ENCODE measurements at places on chromosomes 5 and 9. TPM values are rescaled to one million over a fixed set of nuclear protein-coding genes. Genes with fewer than 3 reads are reported as not detected.

DNA sequence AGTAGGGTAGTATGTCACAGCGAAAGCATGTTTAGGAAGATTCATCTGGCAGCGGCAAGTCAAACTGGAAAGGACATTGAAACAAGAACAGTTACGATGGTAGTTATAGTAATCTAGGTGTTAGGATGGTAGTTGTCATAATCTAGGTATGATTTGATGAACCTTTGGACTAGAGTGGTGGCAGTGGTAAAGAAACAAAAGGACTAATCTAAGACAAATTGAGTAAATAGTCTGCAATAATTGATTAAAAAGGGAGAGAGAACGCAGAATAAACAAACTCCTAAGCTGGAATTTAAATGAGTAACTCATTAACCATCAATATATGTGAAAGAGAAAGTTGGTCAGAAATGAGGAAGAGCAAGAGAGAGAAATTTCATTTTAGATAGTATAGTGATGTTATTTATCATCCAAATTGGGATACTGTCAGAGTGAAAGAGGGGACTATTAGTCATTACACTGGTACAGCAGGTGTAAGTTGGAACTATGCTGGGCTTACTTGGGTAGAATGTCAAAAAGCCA lies 56.8 kb downstream of the MTREX start:
- DNase-seq: no peak

DNA sequence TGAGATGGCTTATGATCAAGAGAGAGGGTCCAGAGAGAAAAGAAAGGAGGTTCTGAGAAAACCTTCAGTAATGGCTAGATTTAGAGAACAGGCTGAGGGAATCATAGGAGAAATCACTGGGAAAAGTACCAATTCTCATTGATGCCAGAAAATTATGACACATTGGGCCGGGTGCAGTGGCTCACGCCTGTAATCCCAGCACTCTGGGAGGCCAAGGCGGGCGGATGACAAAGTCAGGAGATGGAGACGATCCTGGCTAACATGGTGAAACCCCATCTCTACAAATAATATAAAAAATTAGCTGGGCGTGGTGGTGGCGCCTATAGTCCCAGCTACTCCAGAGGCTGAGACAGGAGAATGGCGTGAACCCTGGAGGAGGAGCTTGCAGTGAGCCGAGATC lies 29.5 kb upstream of the PLIN2 start:
- DNase-seq: no peak

DNA sequence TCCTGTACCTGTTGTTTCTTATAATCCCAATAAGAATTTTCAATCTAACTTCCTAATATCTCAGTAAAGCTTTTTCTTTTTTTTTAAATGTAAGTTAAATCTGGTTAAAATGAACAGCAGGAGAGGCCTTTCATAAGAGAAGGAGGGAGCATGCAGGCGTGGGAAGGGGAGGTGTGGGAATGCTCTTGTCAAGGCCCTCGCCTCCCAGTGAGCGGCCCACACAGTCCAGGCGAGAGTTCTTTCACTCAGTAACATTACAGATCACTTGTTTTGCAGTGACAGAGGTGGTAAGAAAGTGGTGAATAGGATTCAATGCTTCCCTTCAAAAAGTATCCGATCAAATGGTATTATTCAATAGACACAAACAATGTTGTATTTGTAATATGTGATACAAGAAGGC lies 125.0 kb downstream of the EPB41L4A start:
- no peak for DNase-seq

DNA sequence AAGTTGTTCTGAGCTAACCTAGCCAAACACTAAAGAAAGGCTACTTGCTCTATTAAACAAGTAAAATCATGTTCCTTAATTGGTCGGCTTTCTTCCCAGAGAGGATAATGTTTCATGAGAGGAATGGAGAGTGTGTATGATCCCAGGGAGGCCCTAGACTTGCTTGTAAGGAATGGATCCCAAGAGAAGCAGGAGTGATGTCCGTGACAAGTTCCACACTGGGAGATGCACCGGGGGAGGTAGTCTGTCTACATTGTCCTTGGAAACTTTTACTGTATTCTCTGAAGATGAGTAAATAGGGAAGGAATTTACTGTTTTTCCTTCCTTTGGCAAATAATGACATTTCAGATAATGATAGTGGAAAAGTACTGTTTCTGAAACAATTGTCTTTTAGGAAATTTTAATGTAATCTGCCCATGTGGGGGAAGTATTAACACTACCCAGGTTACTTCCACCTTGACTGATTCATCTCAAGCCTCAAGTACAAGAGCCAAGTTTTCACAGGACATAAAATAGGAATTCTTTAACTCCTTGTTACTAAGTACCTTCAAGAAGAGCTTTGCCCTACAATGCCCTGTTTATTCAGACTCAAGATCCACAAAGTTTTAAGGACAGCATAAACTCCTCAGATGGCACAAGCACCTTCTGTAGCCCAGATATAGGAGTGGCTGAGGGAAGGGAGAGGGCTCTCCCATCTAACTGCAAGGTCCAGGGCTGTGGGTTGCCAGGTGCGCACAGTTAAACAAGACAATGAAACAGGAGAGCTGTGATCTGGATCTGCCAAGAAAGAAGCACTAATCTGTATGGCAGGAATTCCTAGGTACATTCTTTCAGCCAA lies 152.1 kb downstream of the GNA14 start:
- DNase-seq: peak; percentile 41

GRCh38 chr9:406886-407654 lies 192.4 kb downstream of the DOCK8 start:
- no peak for DNase-seq

DNA sequence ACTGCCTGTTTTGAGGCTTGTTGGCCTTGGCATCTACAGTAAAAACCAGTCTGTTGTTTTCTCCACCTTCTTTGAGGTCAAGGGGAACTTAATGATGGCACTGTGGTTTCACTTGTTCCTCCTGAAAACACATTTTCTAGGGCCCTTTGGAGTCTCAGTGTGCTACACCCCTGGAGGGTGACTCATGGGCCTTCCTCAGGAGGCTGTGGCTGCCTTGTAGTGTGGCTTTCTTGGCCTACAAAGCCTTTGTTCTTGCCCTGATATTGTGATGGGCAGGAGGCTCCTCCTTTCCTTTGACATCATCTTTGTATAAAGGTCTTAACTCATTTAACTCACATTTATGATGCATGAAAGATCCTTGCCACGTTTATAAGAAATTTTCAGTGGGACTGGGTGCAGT lies 56.3 kb upstream of the GPBP1 start:
- DNase-seq: no peak

DNA sequence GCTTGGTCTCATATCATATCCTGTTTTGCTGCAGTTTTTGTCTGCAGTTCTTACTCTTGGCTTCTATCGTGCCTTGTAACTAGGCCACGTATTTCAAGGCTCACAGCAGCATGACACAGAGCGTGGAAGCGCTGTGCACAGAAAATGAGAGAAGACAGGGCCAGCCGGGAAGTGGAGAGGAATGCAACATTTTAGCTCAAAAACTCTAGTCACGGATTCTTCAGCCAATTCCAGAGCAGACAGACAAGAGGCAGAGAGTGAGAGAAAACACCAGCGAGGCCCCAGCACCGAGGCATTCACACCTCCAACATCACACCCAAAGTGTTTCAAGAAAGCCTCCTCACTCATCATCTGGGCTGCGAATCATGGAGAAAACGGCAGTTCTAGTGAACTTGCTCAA lies 160.8 kb downstream of the DNAH5 start:
- DNase-seq: no peak

DNA sequence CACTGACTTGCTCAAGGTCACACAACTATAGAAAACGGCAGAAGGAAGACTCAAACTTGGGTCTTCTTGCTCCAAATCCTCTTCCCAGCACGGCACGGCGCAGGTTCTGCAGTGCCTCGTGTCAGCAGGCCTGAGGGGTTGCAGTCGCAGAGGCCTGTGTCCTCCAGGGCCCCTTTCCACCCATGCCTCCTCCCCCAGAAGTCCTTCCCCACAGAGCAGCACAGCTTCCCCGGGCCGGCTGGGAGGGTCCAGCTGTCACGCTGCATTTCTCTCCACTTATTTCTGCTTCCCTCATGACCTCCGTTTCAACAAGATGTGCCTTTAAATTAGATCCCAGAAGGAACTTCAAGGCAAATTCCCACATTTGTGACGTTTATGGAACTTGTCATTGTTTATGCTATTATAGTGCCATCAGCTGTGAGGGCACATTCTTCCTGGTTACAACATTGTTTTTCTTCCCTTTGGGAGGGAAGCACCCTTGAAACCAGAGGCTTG lies 148.4 kb downstream of the C5orf15 start:
- DNase-seq: no peak

GRCh38 chr5:153425914-153426313 lies 64.6 kb upstream of the GRIA1 start:
- DNase-seq: no peak

- no peak for DNase-seq
These were observed 54.6 kb downstream of the SCAI start for GRCh38 chr9:125088752-125089151.

GRCh38 chr5:38455796-38456330 lies 100.6 kb downstream of the LIFR start:
- DNase-seq: no peak

DNA sequence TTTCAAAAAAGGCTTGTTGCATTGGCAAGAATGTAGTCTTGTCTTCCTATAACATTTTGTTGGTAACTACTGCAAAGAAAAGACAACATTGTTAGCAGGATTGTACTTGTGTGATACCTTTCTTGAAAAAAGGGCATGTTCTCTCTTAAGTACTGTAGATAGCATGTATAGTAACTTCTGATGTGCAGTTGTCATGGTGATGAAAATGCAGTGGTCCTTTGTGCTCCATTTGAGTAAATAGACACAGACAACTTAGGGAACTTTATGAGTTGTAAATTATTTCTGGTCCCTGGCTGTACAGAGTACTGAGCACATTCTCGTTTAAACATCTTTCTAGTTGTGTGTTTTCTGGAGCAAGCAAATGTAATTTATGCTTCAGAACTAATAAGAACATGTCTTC lies 103.3 kb downstream of the CD180 start:
- no peak for DNase-seq

DNA sequence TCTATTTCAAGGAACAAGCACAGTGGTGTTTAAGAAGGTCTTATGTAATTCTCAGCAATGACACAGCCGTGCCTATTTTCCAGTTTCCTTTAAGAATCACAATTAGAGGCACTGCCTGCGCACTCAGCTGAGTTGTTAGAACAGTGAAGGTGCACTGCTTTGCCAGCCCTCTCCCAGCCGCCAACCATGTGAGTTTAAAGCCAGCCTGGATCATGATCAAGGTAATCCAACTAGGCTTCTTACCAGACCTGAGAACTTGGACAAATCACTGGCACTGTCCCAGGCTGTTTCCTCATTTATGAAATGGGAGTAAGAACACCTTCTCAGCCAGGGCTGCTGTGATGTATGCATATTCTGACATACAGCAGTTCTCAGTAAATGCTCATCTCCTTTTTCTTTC lies 99.6 kb downstream of the ASTN2 start:
- DNase-seq: no peak

DNA sequence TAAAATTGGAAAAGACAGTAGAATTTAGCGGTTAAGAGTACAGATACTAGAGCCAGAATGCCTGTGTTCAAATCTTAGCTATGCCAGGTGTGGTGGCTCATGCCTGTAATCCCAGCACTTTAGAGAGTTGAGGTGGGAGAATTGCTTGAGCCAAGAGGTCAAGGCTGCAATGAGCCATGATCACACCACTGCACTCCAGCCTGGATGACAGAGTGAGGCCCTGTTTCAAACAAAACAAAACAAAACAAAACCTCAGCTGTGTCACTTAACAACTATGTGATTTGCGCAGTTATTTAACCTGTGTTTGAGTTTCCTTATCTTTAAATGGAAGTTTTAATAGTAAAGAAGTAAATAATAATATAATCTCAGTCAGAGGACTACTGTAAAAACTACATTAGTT lies 68.3 kb downstream of the TBCA start:
- no peak for DNase-seq

- DNase-seq: no peak
These were observed 289.6 kb downstream of the DTWD2 start for GRCh38 chr5:118698774-118699173.

- DNase-seq: no peak
These were observed 214.8 kb downstream of the MPDZ start for GRCh38 chr9:13064676-13065075.

DNA sequence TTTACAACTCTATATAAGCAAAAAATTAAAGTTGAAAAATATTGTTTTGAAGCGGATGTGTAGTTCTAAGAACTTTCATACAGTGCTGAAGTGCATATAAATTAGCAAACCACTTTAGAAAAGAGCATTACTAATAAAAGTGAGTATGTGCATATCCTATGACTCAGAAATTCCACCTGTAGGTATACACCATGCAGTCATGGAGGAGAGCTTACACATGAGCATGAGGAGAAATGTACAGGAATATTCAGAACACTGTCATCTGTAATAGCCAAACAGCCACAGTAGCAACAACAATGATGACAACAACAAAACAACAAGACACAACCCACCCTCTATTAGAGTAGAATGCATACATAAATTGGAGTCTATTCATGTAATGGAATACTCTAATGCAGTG lies 138.2 kb upstream of the ARRDC3 start:
- DNase-seq: no peak

DNA sequence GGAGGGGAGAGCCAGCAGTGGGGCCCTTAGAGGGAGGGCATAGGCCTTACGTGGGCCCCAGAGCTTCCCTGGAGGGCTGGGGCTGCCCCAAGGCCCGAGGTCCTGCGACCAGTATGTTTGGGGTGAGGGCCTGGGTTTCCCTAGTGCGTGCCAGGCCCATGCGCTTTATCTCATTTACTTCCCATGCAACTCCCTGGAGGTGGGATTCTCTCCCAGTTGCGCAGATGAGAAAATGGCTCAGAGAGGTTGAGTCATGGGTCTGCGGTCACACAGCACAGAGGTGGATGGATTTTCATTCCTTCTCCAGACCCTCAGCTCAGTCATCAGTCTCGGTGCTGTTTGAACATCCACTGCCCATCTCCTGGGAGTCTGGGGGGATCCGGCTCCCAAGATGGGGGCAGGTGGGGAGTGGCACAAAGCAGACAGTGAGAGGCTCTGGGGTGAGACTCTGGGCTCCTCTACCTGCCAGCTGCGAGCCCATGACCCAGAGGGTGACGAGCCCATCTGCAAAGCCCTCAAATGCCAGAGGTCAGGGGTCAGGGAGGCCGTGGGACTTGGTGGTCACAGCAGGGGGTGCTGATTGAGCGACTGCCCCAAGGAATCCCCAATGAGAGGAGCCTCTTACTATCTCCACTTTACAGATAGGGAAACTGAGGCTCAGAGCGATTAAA lies 171.2 kb downstream of the GAPVD1 start:
- DNase-seq: no peak

DNA sequence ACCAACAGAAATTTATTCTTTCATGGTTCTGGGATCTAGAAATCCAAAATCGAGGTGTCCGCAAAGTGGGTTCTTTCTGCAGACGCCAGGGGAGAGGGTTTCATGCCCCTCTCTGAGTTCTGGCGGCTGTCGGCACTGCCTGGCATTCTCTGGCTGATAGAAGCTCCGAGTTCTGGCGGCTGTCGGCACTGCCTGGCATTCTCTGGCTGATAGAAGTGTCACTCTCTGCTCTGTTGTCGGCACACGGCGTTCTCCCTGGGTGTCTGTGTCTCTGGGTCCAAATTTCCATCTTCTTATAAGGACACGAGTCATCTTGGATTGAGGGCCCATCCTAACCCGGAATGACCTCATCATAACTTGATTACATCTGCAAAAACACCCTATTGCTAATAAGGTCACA lies 7.6 kb downstream of the GFI1B start:
- DNase-seq: no peak

- no peak for DNase-seq
These were observed 213.3 kb downstream of the PCSK1 start for GRCh38 chr5:96219580-96220281.

SLC1A1 gene
- 7.2 TPM for total RNA-seq

SNCB gene
- total RNA-seq: 0.76 TPM

RAB14 gene
- 33.8 TPM for total RNA-seq

GABRA6 gene
- total RNA-seq: not detected

AK6 gene
- total RNA-seq: 16.7 TPM

TOMM5 gene
- total RNA-seq: 126 TPM

ADAMTS16 gene
- total RNA-seq: not detected

HTR4 gene
- not detected for total RNA-seq

IFNA2 gene
- total RNA-seq: not detected

All from dermis microvascular lymphatic vessel endothelial cell (primary cell).